ENCODE measurements at places on chromosomes 12 and 14. TPM values are rescaled to one million over a fixed set of nuclear protein-coding genes. Genes with fewer than 3 reads are reported as not detected.

GRCh38 chr14:55438066-55438683 lies 2.2 kb downstream of the TBPL2 start:
- no peak for DNase-seq

DNA sequence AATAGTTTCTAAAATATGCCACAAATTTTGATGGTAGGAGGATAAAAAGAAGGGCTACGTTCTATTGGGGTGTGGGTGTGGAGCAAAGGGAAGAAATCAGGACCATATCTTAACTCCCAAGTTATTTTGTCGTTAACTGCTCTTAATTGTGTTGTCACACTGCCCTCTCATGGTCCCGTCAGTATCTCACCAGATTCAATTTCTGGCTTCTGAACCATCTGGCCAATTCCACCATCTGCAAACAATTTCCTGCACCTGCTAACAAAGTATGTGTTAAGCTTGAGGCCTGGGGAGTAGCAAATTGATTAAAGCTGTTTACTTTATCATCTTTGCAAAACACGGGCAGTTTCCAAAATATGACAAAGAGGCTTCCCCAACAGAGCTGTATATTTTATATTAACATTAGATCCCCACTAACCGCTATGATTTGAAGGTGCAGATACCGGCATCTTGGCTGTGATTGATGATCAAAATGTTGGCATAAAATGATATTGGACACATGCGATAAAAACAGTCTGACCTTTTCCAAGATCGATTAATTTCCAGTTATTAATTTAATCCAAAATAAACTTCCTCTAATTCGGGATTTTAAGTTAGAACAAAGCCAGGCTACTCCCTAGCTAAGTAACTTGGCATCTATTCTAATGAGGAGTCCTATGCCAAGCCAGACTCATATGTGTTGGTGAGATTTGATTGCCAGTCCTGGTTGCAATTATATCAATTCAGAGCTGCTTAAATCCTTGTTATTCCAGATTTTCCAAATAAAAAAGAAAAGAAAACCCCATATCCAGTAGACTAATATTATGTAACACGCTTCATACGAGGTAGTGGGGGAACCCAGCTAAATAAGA lies 6.9 kb upstream of the DNM1L start:
- DNase-seq, result peak; percentile 94

The ALKBH2 gene
- 15.4 TPM for total RNA-seq

The TPH2 gene
- not detected for total RNA-seq

The SLC4A8 gene
- 1.9 TPM for total RNA-seq

Measured in skin of body (tissue), 3 donors.